Activated naive CD4-positive, alpha-beta T cell treated with anti-CD3 and anti-CD28 coated beads, Interleukin-2, amount 50 U/mL, for 72 hours (primary cell): ENCODE measurements at places on chromosomes 13 and 19. TPM values are rescaled to one million over a fixed set of nuclear protein-coding genes. Genes with fewer than 3 reads are reported as not detected.
A peak's percentile ranks its signal among the peaks of the same experiment; 100 is the strongest.

DNA sequence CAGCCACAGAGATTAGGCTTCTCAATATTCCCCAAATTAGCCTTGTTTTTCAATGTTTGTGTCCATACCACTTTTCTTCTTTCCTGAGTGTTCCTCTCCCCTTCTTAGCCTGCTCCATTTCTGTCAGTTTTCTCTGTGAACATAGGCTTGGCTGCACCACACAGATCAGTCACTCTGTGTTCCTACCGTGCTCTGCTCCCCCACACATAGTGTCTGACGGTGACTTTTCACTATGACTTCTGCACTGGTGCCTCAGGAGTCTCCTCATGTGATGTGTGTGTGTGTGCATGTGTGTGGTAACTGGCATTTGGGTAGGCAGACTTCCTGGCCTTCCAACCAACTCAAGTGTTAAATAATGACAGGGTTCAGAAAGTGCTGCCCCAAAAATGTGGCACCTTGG is 47.9 kb upstream of the MYCBP2 start:
- no peak for DNase-seq

- no peak for DNase-seq
Measured at GRCh38 chr13:78402708-78403400, 200.5 kb downstream of the POU4F1 start.

GRCh38 chr19:50205681-50206138 is 2.3 kb downstream of the MYH14 start:
- DNase-seq: no peak

- DNase-seq: no peak
Measured at GRCh38 chr19:34051255-34051654, 121.0 kb upstream of the LSM14A start.

DNA sequence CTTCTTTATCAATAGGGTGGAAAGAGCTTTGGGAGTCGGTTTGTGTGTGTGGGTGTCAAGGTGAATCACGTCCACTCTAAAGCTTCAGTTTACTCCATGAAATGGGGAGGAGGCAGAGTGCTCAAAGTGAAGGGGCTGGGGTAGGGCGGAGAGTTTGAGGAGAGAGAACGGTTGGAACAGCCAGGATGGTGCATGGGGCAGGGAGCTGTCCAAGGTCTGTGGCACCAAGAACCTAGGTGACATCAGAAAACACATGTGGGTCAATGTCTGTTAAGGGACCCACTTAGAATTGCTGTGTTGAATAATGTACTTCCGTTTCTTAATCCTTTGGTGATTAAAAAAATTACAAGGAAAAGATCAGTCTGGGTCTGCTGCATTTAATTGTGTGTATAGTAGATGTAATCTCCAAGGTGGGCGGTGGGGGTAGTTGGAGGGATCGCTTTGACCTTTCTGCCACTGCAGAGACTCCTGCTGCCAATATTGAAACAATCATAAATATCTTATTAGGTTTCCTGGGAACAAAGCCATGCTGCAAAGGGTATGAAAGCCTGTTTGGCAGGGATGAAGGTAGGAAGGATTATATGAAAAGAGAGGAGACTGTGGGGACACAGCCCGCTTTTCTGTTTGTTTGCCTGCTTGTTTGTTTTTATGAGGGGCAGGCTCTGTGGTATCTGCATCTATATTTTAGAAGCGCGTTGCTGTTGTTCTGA is 122.3 kb downstream of the ATP8A2 start:
- no peak for DNase-seq

DNA sequence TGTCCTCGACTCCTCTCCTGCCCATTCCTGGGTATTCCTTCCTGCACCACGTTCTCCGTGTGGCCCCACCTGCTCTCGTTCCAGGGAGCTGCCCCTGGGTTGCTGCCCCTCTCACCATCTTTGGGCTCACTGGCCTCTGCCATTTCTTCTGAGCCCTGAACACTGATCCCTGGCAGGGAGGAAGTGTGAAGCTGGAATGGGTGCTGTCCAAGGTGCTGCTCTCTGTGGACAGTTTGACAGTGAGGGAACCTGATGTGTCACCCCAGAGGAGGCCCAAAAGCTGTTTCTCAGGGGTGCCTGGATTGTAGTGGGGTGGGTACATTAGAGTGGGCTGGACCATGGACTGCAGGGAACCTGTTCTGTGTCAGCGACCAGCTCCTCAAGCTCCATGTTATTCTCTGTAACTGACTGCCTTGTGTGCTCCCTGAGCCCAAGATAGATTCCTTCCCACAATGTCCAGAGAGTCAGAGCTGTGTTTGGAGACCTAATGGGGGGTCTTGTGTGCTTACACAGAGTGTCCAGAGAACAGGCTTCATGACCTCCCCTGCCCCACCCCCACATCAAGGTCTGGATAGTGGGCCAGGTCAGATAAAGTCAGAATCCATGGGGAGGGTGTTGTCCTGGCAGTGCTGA is 7.2 kb upstream of the CEACAM8 start:
- DNase-seq: peak; percentile 14

DNA sequence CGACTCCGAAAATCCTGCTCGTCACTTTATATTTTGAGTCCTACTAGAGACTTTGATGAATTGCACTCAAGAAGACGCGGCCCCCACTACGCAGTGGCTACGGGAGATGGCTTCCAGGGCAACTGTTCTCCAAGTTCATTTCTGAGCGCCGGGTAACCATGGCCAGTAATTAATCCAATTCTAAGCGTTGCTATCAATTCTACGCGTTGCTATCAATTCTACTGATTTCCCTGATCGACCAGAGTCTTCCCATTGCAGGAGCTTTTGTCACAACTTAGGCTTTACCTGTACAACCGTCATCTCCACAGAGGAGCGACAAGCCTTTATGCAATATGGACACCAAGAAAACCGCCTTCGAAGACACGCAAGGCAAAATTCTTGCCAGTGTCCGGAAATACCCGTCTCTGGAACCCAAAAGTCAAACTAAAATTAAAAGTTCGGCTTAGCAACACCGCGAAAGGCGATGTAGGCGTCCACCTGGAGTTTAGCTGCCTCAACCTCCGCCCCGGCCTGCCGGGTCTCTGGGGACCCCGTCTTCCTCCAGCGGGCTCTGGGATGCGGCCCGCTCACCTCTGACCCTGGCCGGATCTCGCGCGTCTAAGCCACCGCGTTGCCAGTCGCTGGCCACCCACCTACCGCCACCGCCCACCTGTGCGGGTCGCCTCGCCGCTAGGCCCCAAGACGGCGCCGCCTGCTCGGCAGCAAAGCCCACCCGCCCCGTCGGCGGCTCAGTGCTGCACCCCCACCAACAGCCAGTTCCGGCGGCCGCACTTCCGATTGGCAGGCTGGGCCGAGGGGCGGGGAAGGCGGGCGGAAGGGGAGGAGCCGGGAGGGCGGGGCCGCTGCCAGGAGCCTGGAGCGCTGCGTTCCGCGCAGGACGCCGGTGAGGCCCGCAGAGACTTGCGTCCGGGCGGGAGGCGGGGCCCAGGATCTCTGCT is at the start of gene SUPT20H:
TSS of gene SUPT20H (minus strand) at position 779 of the 938 bp plus-strand sequence. CDS start 8,198 bp downstream, outside the sequence.
- peak; percentile 90 for DNase-seq

DNA sequence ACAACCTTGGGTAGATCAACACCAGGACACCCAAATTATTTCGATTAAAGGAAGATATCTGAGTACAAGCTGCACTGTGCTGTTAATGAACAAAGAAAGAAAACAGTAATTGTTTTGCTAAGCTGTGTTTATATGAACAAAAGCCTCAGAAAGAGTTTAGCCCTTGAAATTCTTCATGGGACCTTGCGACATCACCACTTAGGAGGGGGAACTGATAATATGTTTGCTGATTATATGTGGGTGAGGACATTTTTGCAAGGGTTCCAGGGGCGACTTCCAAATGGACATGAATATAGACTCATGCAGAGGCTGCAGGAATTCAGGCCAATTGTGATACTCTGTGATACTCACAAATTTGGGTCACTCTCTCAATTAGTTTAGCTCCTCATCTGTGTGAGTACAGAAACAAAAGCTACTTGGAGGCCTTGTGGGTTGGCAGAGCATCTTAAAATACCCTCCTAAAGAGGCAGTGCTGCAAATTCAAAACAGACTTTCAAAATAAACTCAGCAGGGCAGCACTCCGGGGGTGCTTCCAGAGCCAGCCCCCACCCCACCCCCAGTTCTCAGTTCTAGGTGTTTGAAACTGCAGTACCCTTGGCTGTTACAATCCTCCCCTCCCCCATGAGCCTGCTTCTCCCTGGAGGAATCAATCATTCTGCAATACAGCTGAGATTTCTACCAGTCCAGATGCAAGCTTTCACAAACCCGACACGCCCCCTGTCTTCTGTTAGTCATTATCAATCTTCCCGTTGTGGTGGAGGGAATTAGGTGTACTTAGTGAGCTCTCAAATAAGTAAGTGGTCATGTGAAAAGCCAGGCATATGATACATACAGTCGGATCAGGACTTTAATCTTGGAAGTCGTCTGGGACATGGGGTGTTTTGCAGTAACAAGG is 97.0 kb upstream of the MBNL2 start:
- peak; percentile 55 for DNase-seq

GRCh38 chr13:73278186-73278585 is 219.4 kb downstream of the KLF5 start:
- DNase-seq: no peak

GRCh38 chr13:110416131-110417025 is 109.3 kb downstream of the COL4A2 start:
- no peak for DNase-seq

GRCh38 chr19:55495646-55496349 is 7.6 kb downstream of the SSC5D start:
- no peak for DNase-seq

GRCh38 chr13:93851236-93851635 is 624.6 kb downstream of the GPC6 start:
- no peak for DNase-seq

DNA sequence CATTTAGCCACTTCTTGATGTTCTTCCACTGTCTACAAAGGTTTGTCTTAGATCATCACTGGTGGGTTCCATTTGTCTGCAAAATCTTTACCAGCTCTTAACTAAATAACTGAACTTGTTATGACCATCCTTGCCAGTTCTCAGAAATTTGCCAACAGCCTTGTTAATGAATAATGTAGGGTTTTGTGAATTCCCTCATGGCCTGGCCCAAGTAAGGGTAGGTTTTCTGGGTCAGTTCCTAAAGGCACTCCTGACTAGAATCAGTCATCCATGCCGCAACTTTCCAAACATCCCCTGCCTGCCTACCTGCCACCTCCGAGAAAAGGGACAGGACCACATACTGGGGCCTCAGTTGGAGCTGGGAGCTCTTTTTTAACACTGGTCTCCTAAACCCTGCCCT is 4.0 kb downstream of the COL4A1 start:
- no peak for DNase-seq

- DNase-seq: no peak
Measured at GRCh38 chr13:79675931-79676660, 195.1 kb downstream of the NDFIP2 start.

- DNase-seq: no peak
Measured at GRCh38 chr13:30880856-30881155, 25.3 kb upstream of the MEDAG start.

DNA sequence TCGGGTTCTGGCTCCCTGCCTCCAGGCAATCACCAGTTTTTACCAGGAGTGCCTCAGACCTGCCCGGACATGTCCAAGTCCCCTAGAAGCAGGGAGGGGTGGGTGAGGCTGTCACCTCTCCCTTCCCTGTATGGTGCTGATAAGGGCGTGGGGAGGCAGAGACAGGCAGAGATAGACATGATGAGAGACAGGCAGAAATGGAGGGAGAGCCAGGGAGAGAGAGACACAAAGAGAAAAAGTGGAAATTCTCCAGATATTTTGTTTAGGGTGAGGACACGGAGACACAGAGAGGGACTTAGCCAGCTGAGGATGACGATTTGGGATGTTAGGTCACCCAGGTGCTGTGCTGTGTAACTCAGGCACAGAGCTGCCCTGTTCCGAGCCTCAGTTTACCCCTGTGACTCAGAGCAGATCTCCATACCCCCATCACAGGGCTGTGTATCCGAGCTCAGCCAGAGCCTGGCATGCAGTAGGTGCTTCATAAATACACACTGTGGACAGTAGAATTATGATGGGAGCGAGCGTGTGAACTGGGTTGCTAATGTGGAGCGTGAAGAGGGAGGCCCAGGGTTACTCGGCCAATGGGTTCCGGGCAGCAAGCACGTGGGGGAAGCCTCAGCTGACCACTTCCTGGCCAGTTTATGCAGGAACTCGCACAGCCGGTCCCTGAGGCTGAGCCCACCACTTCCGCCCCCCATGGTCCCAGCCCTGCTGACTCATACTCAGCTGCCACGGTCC is 11.9 kb upstream of the GDF15 start:
- peak; percentile 92 for DNase-seq

- no peak for DNase-seq
Measured at GRCh38 chr13:30580852-30581502, 36.7 kb upstream of the USPL1 start.

DNA sequence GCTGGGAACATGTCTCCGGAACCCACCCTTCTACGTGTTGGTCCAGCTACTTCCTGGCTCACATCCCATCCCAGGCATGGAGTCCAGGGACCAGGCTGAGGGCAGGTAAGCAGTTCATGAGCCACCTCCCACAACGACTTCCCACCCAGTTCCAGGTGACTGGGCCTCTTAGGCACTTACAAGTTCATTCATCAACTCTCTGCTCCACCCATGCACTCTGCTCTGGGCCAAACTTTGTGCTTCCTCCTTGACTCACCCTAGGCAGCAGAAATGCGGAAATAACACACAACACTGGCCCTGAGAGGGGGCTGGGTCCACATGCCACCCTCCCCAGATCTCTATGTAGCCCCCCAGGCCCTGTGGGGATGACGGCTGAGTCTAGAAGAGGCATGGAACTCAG is 20.5 kb downstream of the IQCN start:
- DNase-seq: no peak

- DNase-seq: no peak
Measured at GRCh38 chr13:39787086-39787487, 131.6 kb downstream of the COG6 start.

GRCh38 chr19:35531291-35531690 is 2.0 kb upstream of the GAPDHS start:
- DNase-seq: no peak

ZNF256 gene
- 6.0 TPM for total RNA-seq

PSG1 gene
- total RNA-seq: 0.64 TPM

NKPD1 gene
- not detected for total RNA-seq

RAB20 gene
- 0.30 TPM for total RNA-seq

TNPO2 gene
- 100 TPM for total RNA-seq

TSKS gene
- 1.9 TPM for total RNA-seq

LMTK3 gene
- total RNA-seq: 2.9 TPM

ZIM2 gene
- total RNA-seq: not detected

EBI3 gene
- total RNA-seq: 34.9 TPM

SYCN gene
- total RNA-seq: not detected
